Caki2 (cell line): ENCODE measurements at places on chromosomes 16 and 17.
A peak's percentile ranks its signal among the peaks of the same experiment; 100 is the strongest.

DNA sequence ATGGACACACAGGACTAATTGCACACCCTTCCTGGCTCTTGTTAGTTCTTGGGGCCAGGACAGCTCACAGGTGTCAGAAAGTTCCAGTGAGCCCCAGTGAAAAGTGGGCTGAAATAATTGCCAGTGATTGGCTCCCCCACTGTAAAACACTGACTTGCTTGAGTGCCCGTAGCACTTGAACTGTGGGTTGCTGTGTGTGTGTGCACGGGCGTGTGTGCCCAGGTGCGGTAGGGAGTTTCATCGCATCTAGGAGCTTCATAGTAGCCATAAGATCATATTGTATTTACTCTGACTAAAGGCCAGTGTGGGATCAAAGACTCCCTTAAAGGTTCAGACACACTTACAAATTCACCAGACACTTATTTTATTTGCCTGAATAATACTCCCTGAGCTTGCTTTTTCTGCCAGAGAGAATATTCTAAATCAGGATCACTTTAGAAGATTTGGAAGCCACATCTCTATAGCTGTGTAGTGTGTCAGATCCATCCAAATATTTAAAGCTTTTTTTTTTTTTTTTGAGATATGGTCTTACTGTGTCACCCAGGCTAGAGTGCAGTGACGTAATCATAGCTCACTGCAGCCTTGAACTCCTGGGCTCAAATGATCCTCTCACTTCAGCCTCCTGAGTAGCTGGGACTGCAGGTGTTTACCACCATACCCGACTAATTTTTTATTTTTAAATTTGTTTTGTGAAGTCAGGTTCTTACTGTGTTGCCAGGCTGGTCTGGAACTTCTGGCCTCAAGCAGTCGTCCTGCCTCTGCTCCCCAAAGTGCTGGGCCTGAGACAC is 11.4 kb downstream of the UNK start:
- DNase-seq, result no peak

DNA sequence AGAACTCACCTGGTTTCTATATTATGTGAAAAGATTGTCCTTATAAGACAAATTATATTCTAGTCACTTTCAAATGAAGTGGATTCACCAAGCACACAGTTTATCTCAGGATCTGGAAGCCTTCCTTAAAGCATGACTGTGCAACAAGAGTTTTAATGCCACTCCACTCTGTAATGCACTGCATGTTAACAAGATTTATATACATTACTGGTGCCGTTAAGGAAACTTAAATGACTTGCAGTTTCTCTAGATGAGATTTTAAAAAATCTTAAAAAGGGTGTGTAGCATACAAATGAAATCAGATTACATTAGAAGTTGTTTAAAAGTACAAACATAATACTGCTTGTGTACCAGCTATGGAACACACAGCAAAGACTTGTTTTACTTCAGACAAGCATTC is 150.8 kb downstream of the SNX11 start:
- DNase-seq, result no peak

DNA sequence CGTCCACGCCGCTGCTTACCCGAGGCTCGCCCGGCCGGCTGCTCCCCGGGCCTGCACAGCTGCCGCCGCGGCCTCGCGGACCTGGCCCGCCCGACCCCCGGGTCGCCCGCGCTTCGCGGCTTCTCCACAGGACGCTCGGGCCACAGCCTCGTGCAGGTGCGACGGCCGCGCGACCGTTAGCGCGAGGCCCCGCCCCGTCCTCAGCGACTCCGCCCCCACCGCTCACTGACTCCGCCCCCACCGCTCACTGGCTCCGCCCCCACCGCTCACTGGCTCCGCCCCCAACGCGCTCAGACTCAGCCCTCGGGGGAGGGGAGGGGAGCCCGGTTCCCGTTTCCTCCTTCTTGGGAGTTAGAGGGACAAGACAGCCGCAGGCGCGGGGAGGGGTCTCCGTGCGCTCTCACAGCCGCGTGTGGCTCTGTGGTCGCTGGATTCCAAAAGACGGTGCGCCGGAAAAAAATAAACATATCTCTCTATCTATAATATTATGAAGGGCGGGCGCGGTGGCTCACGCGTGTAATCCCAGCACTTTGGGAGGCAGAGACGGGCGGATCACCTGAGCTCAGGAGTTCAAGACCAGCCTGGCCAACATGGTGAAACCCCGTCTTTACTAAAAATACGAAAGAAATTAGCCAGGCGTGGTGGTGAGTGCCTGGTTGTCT is at the start of gene MEIOB:
TSS of gene MEIOB (minus strand) at position 191 of the 662 bp plus-strand sequence. CDS start 3,989 bp downstream, outside the sequence.
- peak; percentile 85 for DNase-seq

DNA sequence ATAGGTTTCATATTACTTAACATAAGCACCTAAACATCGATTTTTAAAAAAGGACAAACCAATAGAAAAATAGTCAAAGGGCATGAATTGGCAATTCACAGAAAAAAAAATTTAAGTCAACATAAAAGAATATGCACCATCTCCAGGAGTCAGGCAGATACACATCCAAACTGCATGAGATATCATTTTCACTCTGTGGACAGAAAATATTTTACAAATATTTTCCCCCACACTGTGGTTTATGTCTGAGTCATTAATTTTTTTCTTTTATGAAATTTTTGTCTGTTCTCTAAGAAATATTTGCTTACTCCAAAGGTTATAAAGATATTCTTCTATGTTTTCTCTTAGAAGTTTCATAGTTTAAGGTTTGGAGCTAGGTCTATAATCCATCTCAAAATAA is 74.4 kb upstream of the DNAH17 start:
- no peak for DNase-seq

DNA sequence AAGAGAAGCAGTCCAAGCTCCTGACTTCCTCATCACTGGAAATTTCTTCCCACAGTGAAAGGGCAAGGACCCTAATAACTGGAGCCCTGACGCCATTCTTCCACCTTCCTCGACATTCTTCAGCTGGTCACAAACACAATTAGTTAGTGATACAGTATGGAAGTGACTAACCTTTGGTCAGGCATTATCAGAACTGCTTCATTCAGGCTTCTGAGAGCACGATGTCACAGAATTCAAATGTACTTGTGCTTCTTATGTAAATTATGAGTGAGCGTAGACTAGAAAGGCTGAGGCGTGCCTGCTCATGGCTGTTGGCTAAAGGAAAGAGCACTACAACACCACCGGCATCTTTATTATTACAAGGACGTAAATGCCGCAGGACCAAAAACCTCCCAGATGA is 302.9 kb upstream of the AXIN2 start:
- no peak for DNase-seq

DNA sequence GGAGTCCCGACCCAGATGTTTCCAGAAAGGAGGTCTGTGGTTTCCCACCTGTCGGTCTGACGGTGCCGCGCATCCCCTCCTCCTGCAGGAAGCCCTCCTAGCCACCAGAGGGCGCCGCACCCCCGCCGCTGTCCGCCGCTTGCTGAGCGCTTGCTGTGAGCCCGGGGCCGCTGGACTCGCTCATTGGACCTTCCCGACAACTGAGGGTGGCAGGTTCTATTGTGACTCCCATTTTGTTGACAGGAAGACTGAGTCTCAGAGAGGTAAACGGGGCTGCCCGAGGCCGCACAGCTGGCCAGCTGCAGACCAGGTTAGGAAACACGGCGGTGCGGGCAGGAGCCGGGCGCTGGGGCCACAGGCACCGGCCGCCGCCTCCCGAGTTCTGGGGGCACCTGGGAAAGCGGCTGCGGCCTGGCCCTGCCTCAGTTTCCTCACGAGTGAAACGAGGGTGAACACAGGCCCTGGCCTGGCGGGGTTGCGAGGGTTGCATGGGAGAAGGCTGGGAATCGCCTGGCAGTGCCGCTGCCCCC is 191.1 kb upstream of the CIBAR2 start:
- DNase-seq, result peak; percentile 49

DNA sequence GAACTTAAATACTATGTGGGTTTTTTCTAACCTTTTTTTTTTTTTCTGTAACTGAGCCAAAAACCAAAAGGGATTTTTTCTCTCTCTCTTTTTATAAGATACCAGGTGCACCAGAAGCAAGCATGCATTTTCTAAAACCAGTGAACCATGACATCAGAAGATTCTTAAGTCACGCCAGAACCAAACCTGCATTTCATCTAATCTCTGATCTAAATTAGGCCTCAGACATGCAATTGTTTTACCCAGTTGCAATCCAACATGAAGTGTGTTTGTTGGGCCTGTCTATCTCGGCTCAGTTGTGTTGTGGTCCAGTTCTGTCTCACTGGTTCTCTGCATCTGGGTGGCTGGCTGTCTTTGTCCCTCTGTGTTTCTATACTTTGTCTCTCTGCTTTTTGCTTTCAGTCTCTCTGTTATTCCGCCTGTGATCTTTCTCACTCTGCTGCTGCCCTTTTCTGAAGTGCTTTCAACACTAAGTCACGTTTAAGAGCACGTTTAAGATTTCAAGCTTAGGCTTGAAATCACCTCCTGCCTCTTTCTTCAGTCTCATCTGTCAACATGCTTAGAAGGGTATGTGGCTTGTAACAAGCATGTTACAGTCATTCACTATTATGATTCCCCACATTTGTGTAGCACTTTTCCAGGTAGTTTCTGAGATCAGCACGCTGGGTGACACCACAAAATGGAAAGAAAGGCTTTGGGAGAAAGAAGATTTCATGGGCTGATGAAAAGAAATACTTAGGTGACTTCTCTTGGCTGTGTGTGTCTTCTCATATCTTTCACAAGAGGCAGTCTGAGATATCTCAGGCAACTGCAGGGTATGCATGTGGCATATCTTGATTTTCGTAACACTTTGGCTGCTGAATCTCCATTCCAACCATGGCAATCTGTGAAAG is 488.9 kb downstream of the SHISA9 start:
- DNase-seq, result peak; percentile 87

DNA sequence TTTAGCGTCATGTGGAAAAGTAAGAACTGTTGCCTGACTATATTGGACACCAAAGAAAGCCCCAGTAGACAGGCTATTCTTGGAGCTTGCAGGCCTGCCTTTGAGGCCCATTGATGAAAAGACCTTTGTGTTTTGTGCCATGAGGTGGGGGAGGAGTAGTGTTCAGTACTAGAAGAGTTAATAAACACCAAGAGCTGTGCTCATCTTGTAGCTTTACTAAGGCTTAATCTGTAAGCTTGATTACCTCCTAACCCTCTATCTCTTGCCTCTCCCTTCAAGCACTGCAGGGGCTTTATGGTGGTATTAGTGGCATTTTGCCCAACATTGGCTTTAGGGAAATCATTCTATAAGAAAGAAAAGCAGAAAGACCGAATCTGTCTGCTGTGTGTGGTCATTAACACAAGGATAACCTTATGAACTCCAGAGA is 220.2 kb upstream of the TBX2 start:
- DNase-seq, result no peak

- no peak for DNase-seq
Measured at GRCh38 chr17:3796822-3797170, 4.2 kb downstream of the ITGAE start.

- peak; percentile 90 for DNase-seq
Measured at GRCh38 chr17:50064253-50065001, 8.5 kb downstream of the ITGA3 start.

DNA sequence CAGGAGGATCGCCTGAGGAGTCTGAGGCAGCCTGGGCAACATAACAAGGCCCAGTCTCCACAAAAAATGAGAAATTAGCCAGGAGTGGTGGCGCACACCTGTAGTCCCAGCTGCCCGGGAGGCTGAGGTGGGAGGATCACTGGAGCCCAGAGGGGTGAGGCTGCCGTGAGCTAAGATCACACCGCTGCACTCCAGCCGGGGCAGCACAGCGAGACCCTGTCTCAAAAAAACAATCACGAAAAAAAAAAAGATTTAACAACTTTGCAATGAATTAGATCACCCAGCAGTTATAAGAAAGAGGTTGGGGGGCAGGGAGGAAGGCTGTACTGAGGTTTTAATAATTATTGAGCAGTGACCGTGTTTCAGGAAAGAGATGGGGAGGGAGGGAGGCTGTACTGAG is 49.4 kb downstream of the RPH3AL start:
- peak; percentile 49 for DNase-seq

DNA sequence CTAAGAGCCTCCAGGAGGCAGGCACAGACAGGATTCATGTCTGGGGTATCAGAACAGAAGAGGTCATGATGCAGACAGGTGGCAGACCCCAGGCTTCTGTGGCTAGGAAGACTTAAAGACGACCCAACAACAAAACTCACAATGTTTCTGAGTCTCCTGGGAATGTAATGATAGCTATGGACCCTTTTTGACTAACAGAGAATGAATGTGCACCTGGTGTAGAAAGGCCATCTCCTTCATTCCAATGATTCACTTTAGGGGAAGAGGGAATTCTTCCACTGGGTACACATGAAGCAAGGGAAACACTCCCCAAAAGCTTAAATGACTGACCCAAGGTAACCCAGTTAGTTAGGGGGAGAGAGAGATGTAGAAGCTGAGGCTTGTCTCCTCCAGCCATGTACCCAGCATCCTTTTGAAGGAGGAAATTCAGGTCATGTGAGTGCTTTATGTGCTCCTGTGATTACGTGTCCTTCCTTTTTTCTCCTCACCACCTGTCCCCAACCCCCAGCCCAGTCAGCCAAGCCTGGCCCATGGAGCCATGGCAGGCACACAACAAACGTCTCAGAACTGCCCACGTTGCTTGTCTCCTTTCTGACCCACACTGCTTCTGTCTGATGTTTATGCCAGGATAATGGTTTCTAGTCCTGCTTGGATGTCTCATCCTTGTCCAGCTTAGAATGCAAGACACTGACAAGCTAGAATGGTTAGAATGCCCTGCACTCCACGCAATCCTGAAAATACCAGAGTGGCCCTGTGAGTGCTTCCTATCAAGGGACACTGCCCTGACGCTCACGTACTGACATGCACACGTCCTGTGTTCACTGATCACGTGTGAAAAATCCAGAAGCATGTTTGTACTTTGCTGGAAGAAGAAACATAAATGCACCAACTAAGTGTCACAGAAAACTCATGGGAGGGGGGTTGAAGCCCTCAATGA is 156.4 kb downstream of the ZFHX3 start:
- DNase-seq, result no peak

DNA sequence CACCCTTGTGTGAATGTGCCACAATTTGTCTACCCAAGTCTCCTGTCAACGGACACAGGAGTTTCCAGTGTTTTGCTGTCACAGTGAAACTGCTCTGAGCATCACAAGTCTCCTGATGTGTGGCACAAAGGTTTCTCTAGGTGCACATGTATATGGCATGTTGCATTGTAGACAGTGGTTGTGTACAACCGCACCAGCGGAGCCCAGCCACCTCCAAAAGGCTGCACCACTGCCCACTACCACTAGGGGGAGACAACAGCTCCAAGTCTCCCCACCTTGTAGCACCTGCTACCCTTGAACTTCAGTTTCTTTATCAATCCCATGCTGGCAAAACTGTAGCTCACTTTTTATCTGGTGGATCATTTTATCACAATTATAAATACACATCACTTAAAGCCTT is 95.5 kb upstream of the ZNF469 start:
- DNase-seq, result peak; percentile 18
